ENCODE measurements at places on chromosomes 5 and 9.

DNA sequence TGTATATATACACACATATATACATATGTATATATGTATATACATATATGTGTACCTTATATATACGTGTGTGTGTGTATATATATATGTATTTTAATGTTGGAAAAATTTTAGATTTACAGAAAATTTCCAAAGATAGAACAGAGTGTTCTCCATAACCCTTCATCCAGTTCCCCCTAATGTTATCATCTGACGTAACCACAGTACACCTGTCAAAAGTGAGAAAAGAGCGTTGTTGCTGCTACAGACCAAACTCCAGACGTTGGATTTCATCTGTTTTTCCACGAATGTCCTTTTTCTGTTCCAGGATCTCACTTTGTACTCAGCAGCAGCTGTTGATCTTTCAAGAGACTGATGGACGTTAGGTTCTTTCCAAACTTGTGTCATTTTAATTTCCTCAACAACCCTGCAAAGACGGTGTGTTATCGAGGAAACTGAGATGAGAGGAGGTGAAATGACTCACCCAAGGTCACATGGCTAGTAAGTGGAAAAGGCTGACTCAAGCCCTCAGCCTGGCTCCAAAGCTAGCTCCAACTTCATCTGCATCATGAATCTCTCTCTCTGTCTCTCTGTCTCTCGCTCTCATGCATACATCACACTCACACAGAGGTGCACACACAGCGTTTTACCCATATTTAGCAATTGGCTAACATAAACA lies 17.0 kb upstream of the NTNG2 start:
- no peak for DNase-seq

- no peak for DNase-seq
Measured at GRCh38 chr5:170746075-170746960, 37.2 kb upstream of the GABRP start.

- peak; percentile 40 for DNase-seq
Measured at GRCh38 chr9:108191065-108191464, 664.7 kb downstream of the ACTL7B start.

DNA sequence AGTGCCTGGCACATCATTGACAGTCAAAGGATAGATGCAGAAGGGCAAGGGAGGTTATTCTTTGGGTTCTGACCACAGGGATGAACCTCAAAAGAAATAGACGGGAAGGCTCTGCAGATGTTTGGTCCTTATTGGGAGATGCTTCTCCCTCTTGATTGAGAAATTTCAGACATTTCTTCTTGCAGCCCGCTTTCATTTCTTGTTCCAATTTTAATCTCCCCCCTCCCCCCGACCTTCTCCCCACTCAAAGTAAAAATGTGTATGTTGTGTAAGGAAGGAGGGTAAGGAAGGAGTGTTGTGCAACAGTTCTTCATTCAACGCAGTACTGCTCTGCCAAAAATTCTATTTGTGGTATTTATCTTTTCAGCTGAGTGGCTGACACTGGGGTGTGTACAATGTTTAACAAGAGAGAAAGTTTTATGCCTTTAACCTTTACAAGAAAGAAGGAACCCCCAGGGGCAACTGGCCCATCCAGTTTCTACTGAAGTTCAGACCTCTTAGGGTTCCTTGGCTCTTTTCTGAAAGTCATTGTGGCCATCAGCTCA lies 46.3 kb upstream of the TNFSF15 start:
- no peak for DNase-seq

DNA sequence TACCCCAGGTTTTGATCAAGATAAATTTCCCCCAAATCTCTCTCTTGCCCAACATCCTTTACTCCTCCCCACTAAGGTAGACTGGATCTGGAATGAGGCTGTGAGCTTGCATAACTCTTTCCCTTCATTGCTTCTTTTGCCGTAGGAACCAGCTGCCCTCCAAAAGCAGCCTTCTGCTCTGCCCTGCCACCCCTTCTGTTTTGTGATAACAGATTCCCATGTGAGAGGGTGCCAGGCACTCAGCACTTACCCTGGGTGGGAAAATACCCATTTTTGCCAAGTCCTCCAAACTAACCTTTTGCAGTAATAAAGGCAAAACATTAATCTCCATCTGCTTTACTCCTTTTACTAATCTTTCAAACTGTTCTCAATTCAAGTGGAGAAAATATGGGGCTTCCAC lies 182.6 kb downstream of the ASTN2 start:
- DNase-seq = no peak

DNA sequence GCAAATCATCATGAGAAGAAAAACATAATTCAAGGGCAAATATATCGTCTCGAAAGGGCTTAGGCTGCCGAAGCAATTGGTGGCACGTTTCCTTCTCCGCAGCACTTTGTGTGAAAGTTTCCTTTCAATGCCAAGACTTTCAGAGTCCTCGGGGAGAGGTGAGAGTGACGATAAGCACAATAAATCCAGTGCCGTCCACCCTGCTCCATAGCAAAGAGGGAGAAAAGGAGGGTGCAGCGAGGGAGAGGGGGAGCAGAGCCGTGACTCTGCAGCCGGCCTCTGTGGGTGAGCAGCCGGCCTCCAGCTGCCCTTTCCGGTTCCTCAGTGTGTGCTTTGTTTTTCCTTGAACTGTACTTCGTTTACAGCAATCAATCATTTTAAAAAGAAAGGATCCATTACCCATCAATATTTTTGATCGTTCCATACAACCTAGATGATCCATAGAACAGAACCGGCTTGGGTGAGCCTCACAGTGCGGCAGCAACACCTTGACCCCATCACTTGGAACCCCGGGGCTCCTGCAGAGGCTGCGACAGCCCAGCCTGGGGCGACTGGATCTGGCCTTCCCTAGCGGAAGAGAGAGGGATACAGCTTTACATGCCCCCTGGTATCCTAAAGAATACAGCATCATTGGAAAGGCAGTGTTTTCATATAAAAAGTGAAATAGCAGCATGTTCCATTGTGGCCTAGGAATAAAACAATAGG lies 247.0 kb upstream of the IRX4 start:
- DNase-seq = no peak
